ENCODE measurements at places on chromosomes 2 and 18. TPM values are rescaled to one million over a fixed set of nuclear protein-coding genes. Genes with fewer than 3 reads are reported as not detected.

GRCh38 chr2:45194596-45194995 lies 185.3 kb upstream of the SIX2 start:
- no peaks in the 10 kb centered on the region for H3K4me1 ChIP-seq
- no peaks in the 10 kb centered on the region for H3K36me3 ChIP-seq
- DNase-seq = no peak
- H3K27ac ChIP-seq = no peak overlapping the region
- H3K27me3 ChIP-seq = no peaks in the 10 kb centered on the region
- no peak overlapping the region for H3K4me3 ChIP-seq

GRCh38 chr2:180203972-180204371 lies 196.9 kb upstream of the CWC22 start:
- no peaks in the 10 kb centered on the region for H3K36me3 ChIP-seq
- no peaks in the 10 kb centered on the region for H3K4me1 ChIP-seq
- H3K27ac ChIP-seq = no peak overlapping the region
- H3K4me3 ChIP-seq = no peak overlapping the region
- peak; percentile 87 for DNase-seq

SP140 gene
- 0.07 TPM for total RNA-seq

L3MBTL4 gene
- 5.8 TPM for total RNA-seq

UCN gene
- 6.6 TPM for total RNA-seq

REG1B gene
- not detected for total RNA-seq

GREB1 gene
- total RNA-seq = 32.6 TPM

GRCh38 chr2:166127217-166128155 lies at the start of gene SCN1A:
Gene SCN1A, minus strand, starts transcription at chr2:166128020. Its CDS starts 54,399 bp downstream, at chr2:166073621.
- peaks cover 2% of the 10 kb centered on the region for H3K27me3 ChIP-seq
- H3K4me1 ChIP-seq = peaks cover 6% of the 10 kb centered on the region
- no peak within 1 kb of the TSS for H3K27ac ChIP-seq
- no peaks in the 10 kb centered on the region for H3K36me3 ChIP-seq

PMS1 gene
- 16.9 TPM for total RNA-seq
